Inflammatory macrophage treated with lipopolysaccharide for 4 hours (primary cell): ENCODE measurements at places on chromosomes 2 and 18.

GRCh38 chr18:78123144-78123909, 856.3 kb upstream of the SALL3 start:
- no peak for DNase-seq

- DNase-seq: no peak
Observed at GRCh38 chr18:53261241-53261640, 921.2 kb downstream of the DCC start.

GRCh38 chr2:20638646-20639430, 12.1 kb downstream of the HS1BP3 start:
- DNase-seq: no peak

GRCh38 chr2:29751390-29751789, 170.0 kb downstream of the ALK start:
- DNase-seq: no peak

GRCh38 chr2:12928197-12928774, 211.6 kb downstream of the TRIB2 start:
- peak; percentile 11 for DNase-seq

DNA sequence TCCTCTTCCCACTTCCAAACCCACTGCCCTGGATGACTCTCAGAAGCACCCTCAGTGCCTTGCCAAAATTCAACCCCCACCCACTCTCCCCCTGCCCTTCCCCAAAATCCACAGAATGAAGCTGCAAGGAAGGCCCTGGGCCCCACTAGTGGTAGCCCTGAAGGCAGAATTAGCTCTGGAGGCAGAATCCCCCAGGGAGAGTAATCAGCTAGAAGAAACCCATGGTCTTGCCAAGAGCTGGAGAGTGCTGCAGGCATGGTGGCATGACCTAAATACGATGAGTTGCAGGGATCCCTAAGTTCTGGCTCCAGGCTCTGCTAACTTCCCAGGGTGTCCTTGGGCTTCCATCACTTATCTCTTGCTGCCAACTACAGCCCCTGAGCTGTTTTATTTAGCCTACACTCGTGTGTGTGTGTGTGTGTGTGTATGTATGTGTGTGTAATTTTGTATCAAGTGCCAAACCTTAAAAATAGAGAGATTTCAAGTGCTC, 7.9 kb downstream of the GAD1 start:
- DNase-seq: no peak

- DNase-seq: peak; percentile 57
Observed at GRCh38 chr2:170455617-170456426, 259.3 kb upstream of the SP5 start.

GRCh38 chr2:6644261-6644660, 221.4 kb downstream of the CMPK2 start:
- DNase-seq: no peak

DNA sequence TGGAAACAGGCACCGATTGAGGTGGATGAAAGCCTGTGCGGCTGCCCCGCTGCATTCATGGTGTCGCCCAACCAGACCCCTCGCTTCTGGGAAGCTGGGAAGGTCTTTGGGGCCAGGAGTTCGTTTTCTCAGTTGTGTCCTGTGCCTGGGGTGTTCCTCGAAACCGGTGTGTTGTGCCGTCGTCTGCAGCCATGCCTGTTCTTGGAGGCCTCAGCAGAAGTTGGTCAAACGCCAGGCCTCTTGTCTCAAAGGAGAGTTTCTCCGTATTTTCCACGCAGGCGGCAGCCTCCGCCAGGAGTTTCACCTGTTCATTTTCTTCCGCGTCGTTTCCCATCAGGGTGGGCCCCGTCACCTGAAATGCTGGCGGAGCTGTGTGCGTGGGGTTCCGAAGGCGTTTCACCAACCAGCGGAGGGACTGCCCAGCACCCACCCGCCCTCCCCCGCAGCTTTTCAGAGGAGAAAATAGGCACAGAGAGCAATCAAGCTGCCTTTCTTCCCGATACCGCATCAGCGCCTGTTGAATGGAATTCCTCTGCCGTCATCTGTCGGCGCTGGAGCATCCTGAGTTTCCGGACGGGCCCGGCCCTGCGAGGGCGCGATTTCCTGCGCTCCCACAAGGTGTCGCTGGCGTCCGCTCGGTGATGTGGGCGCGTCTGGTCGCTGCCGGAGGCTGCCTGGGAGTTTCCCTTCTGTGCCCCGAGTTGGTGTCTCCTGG, 17.0 kb upstream of the NFATC1 start:
- peak; percentile 81 for DNase-seq

DNA sequence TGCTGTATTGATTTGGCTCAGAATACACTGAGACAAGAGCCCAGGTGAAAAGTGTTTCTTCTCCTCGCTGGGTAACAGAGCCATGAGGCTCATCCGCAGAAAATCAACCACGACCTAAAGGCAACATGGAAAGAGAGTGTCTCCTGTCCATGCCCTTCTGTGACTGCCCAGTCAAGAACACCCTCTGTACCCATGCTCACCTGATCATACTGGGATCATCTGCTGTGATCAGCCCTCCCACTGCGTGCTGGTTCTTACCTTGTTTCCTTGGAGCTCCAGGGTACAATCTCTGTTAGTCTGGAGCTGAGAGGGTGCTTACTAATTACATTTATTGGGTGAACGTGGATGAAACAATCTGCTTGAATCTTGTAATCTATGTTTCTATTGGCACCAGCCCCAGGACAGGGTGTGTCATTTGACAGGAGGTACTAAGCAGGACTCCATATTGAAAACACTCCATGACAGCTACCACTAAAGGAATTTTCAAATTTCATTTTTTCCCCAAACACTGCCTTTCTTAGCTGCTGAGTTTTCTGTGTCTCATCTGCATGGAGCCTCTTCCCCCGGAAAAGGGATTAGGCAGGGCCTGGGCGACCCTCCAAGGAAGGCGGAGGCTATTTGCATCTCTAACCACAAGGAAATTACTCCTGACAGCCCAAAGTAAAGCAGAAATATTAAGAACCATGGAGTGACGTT, 39.7 kb upstream of the GRP start:
- no peak for DNase-seq

GRCh38 chr2:27182346-27182745, 29.5 kb upstream of the ATRAID start:
- DNase-seq: no peak

DNA sequence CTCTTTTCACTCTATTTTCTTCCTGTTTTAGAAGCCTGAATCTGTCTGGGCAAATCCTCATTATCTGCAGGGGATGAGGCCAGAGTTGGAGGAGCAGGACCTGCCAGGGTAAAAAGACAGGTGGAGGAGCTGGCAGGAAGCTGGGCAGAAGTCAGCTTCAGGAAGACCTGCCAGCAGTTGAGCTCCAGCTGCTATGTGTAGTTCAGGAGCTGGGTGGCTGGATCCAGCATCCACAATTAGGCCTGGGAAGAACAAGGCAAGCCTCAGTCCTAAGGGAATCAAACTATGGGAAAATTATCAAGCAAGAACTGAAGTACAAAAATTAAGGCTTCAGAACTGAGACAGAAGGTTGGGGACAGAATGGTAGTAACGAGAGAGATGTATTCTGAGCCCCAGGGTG, 174.0 kb downstream of the MREG start:
- DNase-seq: no peak

- no peak for DNase-seq
Observed at GRCh38 chr2:229170916-229171315, 100.2 kb downstream of the PID1 start.

DNA sequence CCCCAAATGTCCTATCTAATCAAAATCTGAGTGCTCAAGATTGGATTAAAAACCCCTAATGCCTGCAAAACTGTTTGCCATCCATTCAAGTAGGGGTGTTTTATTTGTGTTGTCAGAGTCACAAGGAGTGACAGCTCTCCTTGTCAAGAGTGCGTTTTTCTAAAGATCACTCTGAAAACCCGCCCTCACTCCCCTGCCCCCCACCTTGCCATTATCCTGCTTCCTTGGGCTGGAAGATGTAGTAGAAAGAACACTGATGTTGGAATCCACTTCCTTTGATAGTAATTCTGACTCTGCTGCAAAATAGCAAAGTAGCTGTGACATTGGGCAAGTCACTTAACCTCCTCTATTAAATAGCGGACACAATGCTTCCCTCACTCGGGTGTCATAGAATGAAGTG, 155.6 kb downstream of the TSN start:
- DNase-seq: no peak

DNA sequence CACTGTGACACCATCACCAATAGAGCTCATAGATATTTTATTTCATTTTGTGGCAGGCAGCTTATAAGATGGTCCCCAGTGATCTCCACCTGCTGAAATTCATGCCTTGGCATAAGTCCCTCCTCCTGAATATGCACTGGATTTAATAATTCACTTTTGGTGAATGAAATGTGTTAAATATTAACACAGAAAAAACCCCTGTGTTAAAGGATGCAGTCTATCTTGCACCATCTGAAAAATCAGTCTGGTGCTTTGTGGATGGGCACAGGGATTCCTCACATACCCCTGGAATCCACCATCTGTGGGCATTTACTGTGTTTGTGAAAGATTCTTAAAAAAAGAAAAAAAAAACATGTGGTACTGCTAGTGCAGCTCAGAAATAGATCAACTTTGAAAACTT, 26.1 kb upstream of the WIPF1 start:
- no peak for DNase-seq

GRCh38 chr18:59878644-59879043, 21.2 kb upstream of the PMAIP1 start:
- peak; percentile 64 for DNase-seq

DNA sequence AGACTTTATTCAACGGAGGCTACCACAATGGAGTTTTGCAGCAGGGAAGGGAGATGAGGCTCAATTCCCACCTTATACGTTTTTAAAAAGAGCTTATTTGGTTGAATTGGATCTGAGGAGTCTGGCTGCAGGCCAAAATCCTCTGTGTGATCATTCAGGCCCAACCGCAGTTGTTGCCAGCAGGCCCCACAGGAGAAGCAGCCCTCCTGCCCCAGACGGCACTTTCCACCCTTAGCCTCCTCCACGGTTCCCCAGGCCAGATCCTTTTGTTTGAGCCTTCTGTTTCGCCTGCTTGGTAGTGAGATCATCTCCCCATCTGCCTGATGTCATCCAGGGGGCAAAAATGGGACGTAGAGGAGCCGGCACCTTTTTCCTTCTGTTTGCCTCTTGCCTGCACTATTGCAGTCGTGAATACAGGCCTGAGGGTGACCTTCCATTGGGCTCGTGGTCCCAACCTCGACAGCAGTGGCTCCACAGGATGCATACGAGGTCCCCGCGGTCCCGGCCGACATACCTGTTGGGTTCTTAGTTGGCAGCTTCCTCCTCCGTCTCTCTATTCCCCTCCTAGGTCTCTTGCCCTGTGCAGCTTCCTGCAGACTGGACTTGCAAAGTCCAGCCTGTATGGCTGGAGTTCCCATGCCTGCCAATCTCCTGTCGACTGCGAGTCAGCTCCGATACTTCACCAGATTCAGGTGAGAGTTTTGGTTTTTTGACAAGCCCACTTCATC, 9.3 kb upstream of the GPR35 start:
- no peak for DNase-seq

DNA sequence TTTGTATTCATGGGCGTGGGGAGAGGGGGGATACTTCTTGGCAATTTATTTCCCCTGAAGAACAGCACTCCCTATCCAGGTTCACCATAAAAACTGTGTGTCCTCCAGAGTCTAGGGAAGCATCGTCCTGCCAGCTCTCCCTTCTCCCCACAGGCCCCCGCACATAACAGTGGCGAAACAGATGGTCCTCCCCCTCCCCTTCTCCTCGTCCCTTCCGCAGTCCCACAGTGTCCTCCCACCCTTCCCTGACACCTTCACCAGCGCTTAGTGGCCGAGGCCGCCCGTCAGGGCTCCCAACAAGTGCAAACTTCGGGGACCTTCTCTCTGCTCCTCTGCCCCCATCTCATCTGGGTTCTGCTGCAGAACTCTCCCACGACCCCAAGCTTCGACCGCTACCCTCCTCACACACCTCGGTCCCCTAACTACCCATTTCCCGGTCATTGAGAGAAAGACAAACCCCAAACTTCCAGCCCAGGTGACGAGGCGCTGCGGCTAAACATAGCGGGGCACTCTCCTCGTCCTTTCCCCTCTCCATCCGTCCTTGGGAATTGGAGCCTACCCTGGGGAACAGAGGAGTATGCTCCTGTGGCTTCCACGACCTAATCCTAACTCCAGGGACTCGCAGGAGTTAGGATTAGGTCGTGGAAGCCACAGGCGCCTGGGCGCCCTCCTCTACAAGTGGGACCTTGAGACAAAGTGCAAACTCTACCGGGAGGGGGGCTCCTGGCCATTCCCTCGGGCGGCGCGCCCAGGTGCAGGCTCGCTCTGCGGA, 971 bp downstream of the ZNF385B start:
- no peak for DNase-seq

GRCh38 chr2:223486751-223487150, 115.4 kb downstream of the SCG2 start:
- DNase-seq: no peak

DNA sequence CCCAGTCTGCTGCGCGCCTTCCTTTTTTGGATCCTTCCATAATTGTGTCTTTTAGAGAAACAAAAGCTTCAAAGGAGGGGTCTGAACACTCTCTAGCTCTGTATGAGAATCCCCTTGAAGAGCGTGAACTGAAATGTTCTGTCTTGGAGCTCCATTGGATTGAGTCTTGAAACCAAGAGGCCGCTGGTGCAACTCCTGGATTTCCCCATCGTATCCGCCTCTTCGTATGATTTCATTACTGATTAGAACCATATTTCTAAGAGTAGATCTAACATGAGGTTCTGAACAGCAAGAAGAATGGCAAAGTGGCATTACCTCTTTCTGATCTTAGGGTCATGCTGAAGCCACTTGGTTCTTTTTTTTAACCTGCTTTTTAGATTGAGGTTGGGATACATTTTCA, 31.4 kb upstream of the NRP2 start:
- DNase-seq: no peak

- no peak for DNase-seq
Observed at GRCh38 chr2:20604401-20604911, 46.4 kb downstream of the HS1BP3 start.

GRCh38 chr2:202815548-202816360, 55.8 kb downstream of the ICA1L start:
- DNase-seq: no peak

DNA sequence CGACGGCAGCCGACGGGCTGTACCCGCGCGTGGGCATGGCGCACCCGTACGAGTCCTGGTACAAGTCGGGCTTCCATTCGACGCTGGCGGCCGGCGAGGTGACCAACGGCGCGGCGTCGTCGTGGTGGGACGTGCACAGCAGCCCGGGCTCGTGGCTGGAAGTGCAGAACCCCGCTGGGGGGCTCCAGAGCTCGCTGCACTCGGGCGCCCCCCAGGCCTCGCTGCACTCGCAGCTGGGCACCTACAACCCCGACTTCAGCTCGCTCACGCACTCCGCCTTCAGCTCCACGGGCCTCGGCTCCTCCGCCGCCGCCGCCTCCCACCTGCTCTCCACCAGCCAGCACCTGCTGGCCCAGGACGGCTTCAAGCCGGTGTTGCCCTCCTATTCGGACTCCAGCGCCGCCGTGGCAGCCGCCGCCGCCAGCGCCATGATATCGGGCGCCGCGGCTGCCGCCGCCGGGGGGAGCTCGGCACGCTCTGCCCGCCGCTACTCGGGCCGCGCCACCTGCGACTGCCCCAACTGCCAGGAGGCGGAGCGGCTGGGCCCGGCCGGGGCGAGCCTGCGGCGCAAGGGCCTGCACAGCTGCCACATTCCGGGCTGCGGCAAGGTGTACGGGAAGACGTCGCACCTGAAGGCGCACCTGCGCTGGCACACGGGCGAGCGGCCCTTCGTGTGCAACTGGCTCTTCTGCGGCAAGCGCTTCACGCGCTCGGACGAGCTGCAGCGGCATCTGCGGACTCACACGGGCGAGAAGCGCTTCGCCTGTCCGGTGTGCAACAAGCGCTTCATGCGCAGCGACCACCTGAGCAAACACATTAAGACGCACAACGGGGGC, 2.0 kb downstream of the SP9 start:
- peak; percentile 39 for DNase-seq
